ENCODE measurements at places on chromosomes 4 and X.

DNA sequence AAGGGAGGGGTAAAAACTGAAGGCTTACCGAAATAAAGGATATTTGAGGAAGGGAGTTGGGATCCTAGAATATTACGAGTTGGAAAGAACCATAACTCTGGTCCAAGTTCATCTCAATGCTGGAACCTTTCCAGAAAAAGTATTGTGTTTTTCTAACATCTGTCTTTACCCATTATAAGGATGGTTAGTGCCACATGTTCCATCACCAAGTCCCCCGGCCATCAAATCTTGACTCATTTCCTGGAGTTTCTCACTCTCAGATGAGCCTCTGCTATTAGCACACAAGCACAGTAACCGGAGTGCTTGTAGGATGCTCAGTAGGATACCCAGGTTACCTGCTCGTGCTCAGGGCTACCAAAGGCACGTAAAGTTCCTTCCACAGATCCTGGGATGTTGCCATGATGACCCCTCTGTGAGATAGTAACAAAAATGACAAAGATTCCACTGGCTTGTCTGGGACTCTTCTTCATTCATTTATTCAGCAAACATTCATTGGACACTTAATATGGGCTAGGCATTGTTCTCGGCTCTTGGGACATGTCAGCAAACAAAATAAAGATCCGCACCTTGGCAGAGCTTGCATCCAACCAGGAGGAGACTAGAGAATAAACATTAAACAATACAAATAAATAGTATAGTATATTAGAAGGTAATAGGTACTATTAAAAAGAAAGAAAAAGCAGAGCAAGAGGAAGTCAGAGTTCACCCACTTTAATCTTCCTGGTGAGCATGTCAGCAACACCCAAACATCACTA, 36.3 kb downstream of the PKD2 start:
- no peak for DNase-seq

DNA sequence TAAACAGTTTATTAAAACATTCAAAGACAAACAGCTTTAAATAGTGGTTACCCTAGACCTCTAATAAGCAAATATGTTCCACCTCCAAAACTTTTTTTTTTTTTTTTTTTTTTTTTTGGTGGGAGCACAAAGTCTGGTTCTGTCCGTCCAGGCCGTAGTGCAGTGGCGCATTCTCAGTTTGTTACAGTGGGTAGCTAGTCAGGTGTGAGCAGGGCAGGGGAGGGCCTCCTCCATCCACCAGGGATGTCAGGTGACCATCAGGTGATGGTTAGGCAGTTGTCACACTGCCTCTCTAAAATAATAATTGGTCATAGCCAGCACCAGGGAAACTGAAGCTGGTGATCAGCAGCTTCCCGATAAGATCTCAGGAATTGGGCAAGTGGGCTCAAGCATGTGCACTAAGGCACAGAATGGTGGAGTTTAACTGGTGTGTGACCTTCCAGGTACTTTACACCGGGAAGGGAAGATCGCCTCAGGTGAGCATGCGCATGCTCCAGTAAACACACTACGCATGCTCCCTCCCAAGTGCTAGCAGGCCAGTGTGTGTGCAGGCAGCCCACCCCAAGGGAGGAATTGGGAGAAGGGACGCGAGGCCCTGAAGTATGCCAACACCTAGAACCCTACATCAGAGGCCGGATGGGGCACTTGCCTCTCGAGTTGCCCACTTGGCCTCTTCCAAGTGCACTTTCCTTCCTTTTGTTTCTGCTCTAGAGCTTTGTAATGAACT, 27.2 kb downstream of the TNIP2 start:
- no peak for DNase-seq

- no peak for DNase-seq
Measured at GRCh38 chrX:20116087-20116576, 575 bp downstream of the MAP7D2 start.

DNA sequence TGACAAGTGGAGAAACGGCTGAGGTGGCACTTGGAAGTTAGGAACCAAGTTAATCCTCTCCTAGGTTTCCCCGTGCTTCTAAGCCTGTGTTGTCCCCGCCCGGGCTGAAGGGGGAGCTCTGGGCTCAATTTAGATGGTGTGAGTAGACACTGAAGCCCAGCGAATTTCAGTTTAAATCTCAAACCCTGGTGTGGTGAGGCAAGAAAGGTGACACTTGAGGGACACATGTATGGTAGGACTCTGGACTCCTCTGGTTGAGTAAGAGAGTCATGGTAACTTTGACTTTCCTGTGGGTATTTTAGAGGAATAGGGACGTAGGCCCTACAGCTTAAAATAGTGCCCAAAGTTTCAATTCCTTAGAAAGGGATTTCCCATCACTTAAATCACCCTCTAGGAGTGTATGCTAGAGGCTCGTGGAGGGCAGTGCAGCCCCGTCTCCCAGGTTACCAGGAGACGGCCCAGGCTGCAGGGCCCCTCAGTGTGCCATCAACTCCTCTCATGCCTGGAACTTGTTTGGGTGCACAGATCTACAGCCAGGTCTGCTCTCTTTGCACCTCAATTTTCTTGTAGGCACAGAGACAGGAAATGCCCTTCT, 24.0 kb downstream of the HAND2 start:
- DNase-seq, result peak; percentile 61

DNA sequence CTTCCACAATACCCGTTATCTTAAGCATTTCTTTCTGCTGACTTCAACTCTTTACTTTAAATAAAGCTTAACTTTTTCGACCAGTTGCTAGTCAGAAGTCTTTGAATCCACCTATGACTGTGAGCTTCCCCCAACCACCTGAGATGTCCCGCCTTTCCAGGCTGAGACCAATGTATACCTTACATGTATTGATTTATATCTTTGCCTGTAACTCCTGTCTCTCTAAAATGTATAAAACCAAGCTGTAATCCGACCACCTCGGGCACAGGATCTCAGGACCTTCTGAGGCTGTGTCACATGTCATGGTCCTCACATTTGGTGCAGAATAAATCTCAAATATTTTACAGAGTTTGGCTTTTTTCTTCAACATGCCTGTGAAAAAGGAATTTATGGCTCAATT, 2.9 kb upstream of the TMEM164 start:
- DNase-seq, result no peak

DNA sequence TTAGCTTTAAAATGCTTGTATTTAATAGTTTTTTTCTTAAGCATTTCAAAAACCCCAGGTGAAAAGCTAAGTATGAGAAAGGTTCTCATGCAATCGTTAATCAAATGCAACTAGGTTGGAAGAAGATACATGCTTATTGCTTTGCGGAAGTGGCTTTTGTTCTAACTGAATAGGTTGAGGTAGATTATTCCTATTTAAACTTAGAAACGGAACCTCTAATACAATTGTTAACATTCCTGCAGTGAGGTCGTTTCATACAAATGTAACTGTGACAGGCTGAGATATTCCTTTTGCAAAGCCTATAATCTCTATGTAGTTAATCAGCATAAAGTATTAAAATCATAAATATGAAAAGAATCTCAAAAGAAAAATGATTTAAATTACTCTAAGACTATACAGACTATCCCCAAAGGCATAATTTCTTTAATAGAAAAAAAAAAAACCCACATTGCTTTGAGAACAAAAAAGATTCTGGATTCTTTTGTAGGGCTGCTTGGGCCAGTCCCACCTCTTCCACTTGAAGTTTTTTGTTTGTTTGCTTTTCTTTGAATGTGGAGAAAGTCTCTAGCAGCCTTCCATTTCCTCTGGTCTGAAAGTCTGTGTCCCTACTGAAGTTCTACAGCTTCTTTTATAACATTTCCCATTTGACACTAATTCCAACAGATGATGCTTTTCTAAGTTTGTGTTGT, 25.6 kb upstream of the SORBS2 start:
- no peak for DNase-seq

DNA sequence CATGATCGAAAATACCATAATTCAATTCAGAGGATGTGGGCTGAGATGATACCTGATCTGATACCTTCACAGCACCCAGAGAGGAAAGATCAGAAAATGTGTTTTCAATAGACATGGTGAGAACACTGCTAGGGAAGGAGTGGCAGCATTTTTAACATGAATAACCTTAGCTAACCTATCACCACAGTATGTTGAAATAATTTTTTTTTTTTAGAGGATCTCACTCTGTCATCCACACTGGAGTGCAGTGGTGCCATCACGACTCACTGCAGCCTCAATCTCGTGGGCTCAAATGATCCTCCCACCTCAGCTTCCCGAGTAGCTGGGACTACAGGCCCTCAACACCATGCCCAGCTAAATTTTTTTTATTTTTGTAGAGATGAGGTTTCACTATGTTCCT, 90.5 kb upstream of the RAPGEF2 start:
- DNase-seq, result no peak

- DNase-seq, result no peak
Measured at GRCh38 chrX:29687687-29688086, 527.7 kb upstream of the MAGEB2 start.

DNA sequence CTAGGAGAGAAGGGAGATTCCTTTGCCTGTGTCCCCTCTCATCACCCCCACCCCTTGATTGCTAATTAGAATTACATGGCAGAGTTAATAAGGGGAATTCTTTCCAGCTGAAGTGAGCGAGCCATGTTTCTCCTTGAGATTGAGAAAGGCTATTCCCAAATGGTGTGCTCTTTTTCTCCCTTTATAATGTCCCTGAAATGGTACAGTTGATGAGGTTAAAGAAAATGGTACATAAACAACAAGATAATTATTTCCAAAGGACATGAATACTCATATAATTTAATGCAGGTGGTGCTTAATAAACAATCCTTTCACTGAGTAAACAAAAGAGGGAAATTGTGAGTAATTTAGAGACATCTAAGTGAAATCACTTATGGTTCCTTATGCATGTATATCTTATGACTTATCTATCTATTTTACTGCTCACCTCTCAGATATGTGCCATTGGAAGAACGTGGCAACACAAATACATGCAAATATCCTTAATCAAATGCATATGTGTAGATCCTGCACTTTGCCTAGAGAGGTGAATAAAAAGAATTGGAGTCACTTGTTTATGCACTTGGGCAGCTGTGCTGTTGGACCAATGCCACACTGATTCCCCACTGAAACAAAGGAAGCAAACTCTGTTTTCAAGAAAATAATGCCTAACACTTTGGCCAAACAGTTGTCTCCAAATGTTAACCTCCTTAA, 106.6 kb upstream of the WDR44 start:
- no peak for DNase-seq

- no peak for DNase-seq
Measured at GRCh38 chrX:46327566-46328115, 217.6 kb downstream of the ZNF674 start.

GRCh38 chrX:10043386-10043785, 76.2 kb downstream of the CLDN34 start:
- DNase-seq, result no peak

DNA sequence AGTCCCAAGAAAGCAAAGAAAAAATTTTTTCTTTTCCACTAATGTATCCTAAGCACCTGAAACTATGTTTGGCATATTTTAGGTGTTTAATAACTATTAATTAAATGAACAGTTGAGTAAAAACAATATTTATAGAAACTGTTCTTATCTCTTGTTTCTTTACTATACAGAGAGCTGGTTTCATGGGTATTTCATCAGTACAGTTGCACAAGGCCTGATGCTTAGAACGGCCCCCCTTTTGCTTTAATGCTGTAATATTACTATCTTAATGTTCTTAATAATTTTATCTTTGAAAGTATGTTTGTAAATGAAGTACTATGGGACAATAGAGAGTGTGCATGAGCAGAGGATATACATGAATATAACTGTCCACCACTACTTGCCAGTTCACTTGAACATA, 479.1 kb upstream of the SLIT2 start:
- no peak for DNase-seq

GRCh38 chr4:76488888-76489685, 54.1 kb downstream of the SHROOM3 start:
- no peak for DNase-seq

- no peak for DNase-seq
Measured at GRCh38 chr4:113409181-113409580, 352.4 kb downstream of the CAMK2D start.

DNA sequence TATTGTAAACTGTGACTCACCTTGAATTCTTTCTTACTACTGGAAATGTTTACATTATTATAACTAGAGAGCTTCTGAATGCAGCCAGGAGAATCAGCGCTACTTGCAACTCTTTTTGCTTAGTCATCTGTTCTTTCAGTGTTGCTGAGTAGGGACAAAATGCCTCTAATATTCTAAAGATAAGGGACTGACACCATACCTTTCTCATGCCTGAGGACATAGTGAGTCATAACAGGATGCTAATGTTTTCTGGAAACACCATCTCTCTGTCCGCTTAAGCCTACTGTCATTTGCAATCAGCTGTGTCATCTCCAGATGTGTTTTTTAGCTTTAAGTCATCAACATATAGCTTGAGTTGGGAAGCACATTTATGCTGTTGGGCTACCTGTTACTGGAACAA, 108.3 kb downstream of the QRFPR start:
- DNase-seq, result no peak

- no peak for DNase-seq
Measured at GRCh38 chr4:25184056-25184455, 23.8 kb upstream of the SEPSECS start.

- DNase-seq, result no peak
Measured at GRCh38 chr4:178752954-178753525, 1310.8 kb upstream of the AGA start.
